ENCODE measurements at places on chromosomes 4 and X.
A peak's percentile ranks its signal among the peaks of the same experiment; 100 is the strongest.

GRCh38 chr4:147492306-147492705 lies 11.4 kb downstream of the EDNRA start:
- no peak for DNase-seq

DNA sequence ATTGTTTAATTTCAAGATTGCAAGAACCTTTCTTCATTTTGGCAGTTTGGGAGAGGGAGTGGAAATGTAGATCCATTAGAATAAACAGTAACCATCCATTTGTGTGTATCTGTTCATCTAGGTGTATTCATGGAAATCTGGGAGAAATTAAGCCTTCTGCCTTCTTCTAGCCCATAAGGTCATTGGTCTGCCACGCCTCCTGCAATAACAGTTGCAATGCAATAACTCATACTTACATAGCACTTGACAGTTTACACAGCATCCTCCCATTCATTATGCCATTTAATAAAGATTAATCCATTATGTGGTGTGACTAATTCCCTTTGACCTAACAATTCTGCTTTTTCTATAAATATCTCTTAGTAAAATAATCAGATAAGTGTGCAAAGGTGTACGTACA lies 42.6 kb downstream of the SHROOM4 start:
- DNase-seq = no peak

GRCh38 chrX:17644001-17644400 lies 93.3 kb upstream of the SCML1 start:
- DNase-seq = no peak

GRCh38 chr4:17284323-17285175 lies 227.3 kb downstream of the QDPR start:
- no peak for DNase-seq

DNA sequence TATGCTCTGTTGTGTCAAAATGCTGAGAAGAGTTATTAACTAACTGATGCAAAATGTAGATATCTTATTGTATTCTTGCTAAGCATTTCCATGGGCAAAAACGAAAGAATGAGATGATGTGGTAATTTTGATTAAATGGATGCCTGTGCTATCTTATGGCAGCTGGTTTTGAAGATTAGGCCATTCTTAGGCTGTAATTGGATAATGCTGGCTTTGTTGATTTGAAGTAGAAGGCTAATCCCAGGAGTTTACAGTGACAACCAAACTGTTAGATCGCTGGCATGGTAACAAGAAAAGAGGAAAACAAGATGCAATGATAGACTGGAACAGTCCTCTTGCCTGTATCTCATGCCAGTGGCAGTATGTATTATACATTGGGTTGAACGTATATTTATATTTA lies 74.1 kb upstream of the WDR44 start:
- DNase-seq = no peak

DNA sequence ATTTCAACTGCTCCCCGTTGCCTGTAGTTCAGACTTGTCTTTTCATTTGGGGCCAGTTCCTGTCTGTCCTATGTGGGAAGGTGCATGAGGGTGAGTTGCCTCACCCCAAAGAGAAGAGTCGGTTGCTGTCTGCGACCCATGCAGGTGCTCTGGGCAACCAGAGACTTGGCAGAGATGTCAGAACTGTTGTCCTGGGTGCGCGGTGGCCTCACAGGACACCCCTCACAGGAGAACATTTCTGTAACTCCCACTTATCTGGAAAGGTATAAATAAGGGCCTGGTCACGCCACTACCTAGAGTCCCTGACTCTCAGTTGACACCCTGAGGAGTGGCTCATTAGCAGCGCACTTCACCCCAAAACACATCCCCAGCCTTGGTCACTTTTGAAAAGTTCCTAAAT lies 9.7 kb upstream of the NAT8L start:
- no peak for DNase-seq

- no peak for DNase-seq
These were observed 1.5 kb downstream of the OPHN1 start for GRCh38 chrX:68431836-68432235.

DNA sequence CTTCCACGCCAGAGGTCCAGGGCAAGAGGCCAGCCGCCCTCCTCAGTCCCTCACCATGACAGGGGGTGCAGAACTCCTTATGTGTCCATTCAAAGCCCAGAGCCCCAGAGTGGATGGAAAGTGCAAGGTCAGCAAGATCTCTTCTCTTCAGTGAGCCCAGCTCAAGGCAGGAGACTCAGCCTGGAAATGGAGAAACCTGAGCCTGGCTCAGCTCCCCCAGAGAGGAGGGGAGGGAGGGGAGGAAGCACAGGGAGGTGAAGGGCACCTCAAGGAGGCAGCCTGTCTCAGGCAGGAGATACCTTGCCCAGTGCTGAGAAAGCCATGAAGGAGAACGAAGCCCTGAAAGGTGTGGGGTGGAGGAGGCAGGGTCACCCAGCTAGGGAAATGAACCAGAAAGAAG lies 121.8 kb upstream of the PJA1 start:
- DNase-seq = no peak

GRCh38 chrX:10015355-10015722 lies 48.2 kb downstream of the CLDN34 start:
- peak; percentile 22 for DNase-seq

DNA sequence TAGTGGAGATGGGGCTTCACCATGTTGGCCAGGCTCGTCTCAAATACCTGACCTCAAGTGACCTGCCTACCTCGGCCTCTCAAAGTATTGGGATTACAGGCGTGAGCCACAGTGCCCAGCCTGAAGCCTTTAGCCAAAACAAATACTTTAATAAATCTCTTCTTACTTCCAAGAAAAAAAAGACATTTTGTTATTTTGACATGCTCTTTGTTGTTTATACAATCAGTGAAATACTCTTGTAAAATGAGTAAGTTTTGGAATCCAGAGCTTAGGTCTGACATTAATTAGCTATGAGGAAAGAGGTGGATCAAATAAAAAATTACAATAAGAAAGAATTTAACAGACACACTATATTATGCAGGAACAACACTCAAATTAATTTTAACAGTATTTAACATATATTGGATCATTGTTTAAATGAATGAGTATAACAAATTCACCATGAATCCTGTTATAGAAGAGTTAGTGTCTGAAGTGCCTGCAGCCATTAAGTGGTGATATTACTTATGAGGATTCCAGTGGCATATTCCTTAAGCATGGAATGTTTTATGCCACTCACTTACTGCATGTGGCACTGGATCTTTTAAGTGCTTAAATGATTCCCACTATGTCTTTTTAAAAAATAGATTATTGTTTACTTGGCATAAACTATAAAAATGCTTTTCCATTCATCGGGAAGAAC lies 260.1 kb upstream of the GIMD1 start:
- DNase-seq = no peak

DNA sequence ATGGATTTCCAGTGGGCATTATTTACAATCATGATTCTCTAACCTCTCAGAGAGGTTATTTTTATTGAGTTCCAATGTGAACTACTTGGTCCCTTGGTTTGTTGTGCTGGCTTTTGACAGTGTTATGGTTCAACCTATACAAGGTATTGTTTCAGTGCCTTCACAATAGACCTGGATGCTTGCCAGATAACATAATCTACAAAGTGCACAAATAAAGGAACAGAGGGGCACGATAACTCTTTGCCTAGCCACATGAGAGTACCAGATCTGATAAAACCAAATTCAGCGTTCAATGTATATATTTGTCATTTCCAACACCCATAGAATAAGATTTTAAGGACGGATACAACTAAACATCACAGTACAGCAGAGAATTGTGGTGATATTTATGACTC lies 120.8 kb downstream of the RASL11B start:
- no peak for DNase-seq

GRCh38 chrX:38899650-38900049 lies 98.4 kb downstream of the MID1IP1 start:
- DNase-seq = no peak

DNA sequence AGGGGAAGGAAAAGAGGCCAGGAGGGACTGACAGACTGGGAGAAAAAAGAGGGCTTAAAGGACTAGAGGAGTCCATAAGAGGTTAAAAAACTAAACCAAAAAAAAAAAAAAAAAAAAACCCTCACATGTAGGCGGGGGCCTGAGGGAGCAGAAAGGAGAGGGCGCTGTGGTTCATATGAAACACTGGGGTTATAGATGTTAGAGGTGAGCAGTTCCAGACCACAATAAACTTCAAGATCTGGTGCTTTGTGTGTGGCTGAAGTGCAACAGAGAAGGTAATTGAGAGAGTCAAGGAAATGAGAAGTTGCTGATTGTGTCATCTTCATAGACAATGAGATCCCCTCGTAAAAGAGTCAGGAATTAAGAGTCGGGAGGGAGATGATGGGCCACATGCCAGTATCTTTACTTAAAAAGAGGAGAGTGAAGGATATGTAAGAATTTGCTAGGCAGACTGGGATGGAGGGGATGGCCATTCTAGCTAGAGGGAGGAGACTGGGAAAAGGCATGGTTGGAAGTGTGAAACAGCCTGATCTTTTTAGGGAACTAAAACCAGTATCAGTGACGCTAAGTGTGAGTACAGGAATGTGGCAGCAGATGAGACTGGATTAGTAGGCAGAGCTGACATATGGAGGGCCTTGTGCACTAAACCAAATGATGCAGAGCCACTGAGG lies 18.4 kb upstream of the OGT start:
- DNase-seq = no peak

GRCh38 chr4:73086095-73086868 lies 16.8 kb upstream of the COX18 start:
- peak; percentile 26 for DNase-seq

DNA sequence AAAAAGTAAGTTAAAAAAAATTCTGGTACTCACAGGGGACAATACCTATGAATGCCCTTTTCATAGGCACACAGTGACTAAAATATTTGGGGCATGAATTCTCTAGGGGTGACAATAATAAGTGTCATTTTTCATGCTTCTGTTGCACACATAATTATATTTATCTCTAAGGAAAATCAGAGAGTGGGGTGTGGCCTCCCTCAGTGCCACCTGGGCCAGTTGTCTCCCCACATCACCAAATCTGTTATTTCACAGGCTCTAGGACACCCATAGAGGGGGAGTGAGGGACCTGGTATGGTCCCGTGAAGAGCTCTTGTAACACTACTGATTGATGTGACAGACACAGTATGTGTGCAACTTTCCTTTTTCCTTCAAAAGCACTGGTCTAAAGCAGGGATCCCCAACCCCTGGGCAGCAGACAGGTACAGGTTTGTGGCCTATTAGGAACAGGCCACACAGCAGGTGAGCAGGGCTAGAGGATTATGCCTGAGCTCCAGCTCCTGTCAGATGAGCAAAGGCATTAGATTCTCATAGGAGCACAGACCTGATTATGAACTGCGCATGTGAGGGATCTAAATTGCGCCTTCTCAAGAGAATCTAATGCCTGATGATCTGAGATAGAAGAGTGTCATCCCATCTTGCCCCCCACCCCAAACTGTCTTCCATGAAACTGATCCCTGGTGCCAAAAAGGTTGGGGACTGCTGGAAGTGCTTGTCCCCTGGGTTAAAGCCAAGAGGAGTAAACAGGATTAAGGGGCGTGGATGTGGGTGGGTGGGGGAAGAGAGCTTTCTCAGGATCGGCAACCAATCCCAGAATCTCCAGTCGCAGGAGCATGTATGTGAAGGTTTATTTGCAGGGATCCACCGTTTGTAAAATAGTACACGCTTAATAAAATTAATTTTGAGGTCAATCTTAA lies 856 bp downstream of the SLC9B1 start:
- no peak for DNase-seq

- DNase-seq = no peak
These were observed 5.4 kb upstream of the DUSP9 start for GRCh38 chrX:153641627-153642026.

DNA sequence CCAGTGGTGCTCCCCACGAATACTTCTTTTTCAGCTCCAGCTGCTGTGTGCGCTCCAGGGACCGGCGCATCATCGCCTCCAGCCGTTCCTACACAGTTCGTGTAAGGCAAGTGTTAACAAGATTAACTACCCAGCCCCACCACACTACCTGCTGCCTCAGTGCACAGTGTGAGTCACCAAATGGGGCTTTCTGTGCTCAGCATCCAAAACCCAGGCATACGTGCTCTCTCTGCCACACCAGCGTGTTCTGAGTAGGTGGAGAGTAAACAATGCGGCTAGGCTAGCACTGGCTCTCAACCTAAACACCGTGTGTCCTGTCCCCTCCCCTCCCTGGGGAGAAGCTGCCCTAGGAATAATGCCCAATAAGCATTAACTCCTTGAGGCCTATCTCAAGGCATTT lies 60.0 kb downstream of the MAP7D2 start:
- DNase-seq = no peak

DNA sequence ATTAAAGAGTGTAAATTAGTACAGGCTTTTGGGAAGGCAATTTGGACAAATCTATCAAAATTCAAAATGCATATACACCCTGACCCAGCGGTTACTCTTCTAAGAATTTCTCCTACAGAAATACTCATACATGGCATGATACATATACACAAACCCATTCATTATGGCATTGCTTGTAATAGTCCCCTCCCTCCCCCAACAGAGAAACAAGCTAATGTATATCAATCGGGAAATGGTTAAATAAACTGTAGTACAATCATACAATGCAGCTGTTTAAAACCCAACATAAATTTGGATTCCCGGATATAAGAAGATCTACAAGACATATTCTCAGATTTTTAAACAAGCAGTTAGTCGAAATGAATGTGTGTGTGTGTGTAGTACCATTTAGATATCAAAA lies 808 bp downstream of the HUWE1 start:
- DNase-seq = no peak

DNA sequence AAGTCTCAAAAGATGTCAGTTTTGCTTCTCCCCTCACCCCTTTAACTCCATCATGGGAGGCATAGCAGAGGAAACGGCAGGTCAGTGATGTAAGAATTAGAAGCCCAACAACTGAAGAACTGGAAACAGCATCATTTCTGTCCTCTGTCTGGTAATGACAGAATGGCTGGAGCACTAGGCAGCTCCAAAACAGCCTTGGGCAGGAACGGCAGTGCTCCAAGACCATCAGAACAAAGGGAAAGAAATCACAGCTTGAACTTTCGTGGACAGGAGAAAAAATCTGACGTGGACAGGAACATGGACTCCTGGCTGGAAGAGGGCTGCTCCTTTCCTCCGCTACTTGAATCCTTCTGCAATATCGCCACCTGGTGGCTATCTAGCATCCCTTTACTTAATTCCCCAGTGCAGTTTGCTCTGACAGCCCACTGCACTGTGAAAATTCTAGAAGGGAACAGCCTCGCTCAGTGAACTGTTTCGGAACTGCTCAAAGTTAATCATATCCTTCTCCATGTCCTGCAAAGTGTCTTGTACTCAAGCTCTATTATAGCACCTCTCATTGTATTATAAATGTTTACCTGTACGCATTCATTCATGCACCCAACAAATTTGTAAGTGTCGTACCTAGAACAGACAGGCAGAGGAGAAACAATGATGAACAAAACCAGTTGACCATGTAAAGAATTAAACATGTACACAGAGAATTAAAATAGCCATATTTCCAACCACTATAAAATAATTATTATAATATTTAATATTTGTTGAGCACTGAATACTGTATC lies 20.4 kb downstream of the SLC25A53 start:
- peak; percentile 75 for DNase-seq

Data from suppressor macrophage treated with lipopolysaccharide for 1 hour (primary cell).